Large intestine (tissue), 12 donors: ENCODE measurements at places on chromosomes 2 and 18. TPM values are rescaled to one million over a fixed set of nuclear protein-coding genes. Genes with fewer than 3 reads are reported as not detected.

The RPRM gene
- polyA plus RNA-seq: 3.2 TPM

The COL4A4 gene
- 0.22 TPM for polyA plus RNA-seq

The CNDP1 gene
- polyA plus RNA-seq: 0.27 TPM

The XDH gene
- 138 TPM for polyA plus RNA-seq

The GALM gene
- polyA plus RNA-seq: 76.1 TPM

GRCh38 chr2:145290986-145291385 lies 771.1 kb upstream of the ZEB2 start:
- no peaks in the 10 kb centered on the region for H3K4me1 ChIP-seq
- H3K27ac ChIP-seq: no peak overlapping the region
- H3K4me3 ChIP-seq: no peak overlapping the region
- no peak for DNase-seq
- H3K27me3 ChIP-seq: no peaks in the 10 kb centered on the region

- no peaks in the 10 kb centered on the region for H3K27me3 ChIP-seq
- no peak for DNase-seq
- no peak overlapping the region for H3K27ac ChIP-seq
- H3K4me1 ChIP-seq: no peaks in the 10 kb centered on the region
- no peaks in the 10 kb centered on the region for H3K36me3 ChIP-seq
These were observed 106.3 kb downstream of the EPHA4 start for GRCh38 chr2:221465776-221466175.

DNA sequence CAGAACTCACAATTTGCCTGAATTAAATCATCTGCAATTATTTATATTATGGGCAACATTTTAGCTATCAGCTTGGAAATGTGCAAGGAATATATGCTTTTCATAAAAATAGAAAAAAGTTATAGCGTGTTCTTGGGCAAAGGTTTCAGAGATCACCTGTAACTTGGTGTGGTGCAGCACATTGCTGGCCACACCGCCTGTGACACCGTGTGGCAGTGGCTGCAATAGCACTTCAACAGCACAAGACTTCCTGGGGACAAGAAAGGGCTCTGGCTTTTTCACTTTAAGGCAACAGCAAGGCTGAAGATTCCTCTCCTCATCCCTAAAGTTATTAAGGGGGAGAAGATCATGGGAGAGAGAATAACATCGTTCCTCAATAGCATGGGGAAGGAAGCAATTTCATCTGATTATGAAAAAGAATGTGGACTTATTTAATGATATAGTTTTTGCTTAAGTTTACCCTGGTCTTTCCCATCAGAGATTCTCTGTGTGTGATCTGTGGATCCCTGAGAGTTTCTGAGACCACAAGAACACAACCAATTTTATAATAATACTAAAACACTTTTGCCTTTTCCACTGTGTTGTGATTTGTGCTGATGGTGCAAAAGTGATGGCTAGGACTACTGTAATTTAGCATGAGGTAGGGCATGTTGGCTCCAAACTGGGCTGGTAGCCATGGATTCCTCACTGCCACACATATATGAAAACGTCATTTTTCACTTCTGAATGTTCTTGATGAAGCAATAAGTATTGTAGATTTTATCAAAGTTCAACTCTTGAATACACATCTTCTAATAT lies 15.0 kb upstream of the SERPINB3 start:
- H3K4me1 ChIP-seq: peaks cover 8% of the 10 kb centered on the region
- no peaks in the 10 kb centered on the region for H3K27me3 ChIP-seq
- H3K36me3 ChIP-seq: no peaks in the 10 kb centered on the region
- no peak overlapping the region for H3K4me3 ChIP-seq

DNA sequence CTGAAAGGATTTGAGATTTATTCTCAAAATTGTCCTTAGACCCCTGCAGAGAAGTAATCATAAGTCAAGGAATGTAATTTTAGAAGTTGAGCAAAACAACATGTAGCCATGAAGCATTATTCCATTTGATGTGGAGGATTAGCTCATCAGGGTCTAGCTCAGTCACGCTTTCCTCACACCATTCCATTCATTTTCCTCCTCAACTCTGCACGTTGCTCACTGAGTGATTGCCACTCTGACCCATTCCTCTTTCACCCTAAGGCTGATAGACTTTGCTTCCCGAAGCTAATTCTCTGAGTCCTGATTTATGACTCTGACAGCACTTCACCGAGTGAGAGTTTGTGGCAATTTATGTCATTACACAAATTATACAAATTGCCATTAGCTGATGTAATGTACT lies 820.6 kb upstream of the PIK3C3 start:
- no peak for DNase-seq
- H3K4me1 ChIP-seq: no peaks in the 10 kb centered on the region
- no peaks in the 10 kb centered on the region for H3K36me3 ChIP-seq
- no peak overlapping the region for H3K4me3 ChIP-seq

DNA sequence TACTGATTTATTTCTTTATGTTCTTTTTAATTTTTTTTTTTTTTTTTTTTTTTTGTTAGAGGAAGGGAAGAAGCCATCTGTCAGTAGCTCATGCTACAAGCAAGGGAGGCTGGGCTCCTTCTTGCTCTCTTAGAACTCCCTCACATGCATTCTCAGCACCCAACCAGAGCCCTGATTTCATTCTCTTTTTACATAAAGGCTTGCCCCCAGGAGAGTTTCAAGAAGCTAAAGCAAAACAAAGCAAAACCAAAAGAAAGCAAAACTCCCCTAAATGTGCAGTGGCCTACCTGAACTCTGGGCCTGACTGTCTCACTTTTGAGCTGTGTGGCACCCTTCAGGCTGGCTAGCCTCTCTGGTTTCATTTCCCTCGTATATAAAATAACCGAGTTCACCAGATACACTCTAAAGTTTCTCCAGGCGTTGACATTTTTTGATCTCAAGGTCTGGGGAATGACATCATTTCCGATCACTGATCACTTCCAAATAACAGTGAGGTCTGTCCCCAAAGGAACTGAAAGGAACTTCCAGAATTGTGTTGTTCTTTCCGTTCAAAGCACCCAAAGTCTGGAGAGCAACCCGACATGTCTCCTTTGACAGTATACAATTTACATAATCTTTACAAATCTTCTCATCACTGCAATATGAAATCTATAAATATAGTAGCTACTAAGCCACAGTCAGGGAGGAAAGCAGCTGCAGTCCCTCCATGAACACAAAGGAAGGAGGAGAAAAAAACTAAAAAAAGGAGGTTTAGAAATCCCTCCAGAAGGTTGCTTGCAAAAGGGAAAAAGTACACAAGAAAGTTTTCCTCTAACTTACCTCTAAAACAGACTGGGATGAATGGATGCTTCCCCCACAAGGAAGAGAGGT lies 145.6 kb upstream of the NCK2 start:
- no peaks in the 10 kb centered on the region for H3K36me3 ChIP-seq
- no peak overlapping the region for H3K27ac ChIP-seq
- no peak for DNase-seq
- H3K27me3 ChIP-seq: no peaks in the 10 kb centered on the region
- peaks cover 25% of the 10 kb centered on the region for H3K4me1 ChIP-seq
- H3K4me3 ChIP-seq: no peak overlapping the region

- H3K27me3 ChIP-seq: no peaks in the 10 kb centered on the region
- no peak for DNase-seq
- H3K4me1 ChIP-seq: no peaks in the 10 kb centered on the region
- no peak overlapping the region for H3K4me3 ChIP-seq
- H3K27ac ChIP-seq: no peak overlapping the region
These were observed 510.6 kb downstream of the ERBB4 start for GRCh38 chr2:212027681-212028628.

GRCh38 chr2:140667203-140667602 lies 1463.6 kb downstream of the LRP1B start:
- H3K36me3 ChIP-seq: no peaks in the 10 kb centered on the region
- no peaks in the 10 kb centered on the region for H3K4me1 ChIP-seq
- H3K4me3 ChIP-seq: no peak overlapping the region
- DNase-seq: no peak
- no peaks in the 10 kb centered on the region for H3K27me3 ChIP-seq

GRCh38 chr2:199606193-199606780 lies 148.5 kb upstream of the SATB2 start:
- peaks cover 12% of the 10 kb centered on the region for H3K27me3 ChIP-seq
- H3K4me3 ChIP-seq: no peak overlapping the region
- H3K36me3 ChIP-seq: no peaks in the 10 kb centered on the region
- H3K4me1 ChIP-seq: no peaks in the 10 kb centered on the region

- peaks cover 32% of the 10 kb centered on the region for H3K36me3 ChIP-seq
- no peaks in the 10 kb centered on the region for H3K4me1 ChIP-seq
- H3K27ac ChIP-seq: no peak overlapping the region
- no peak overlapping the region for H3K4me3 ChIP-seq
These were observed 21.6 kb upstream of the C2orf42 start for GRCh38 chr2:70212298-70212932.

DNA sequence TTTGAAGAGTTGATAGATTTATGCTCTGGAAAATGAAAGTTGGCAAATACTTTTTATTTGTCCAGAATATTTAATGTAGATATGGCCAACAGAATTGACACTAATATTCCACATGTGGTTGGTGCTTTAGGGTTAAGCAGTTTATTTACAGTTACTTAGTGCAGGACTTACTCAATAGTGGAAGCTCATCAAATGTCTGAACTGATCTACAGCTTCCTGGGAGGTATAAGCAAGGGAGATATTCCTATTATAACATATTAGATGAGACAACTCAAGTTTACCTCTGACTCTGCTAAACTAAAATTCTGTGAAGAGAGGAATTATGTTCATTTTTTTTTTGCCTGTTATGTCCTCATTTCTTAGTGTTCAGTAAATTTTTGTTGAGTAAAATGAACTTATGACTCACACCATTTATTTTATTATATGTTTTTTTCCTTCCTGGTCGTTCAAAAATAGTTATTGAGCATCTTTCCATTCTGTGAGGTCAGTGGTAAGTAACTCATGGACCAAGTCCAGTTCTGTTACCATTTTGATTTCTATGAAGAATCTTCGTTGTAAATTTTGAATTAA lies 13.6 kb downstream of the ABI2 start:
- H3K4me1 ChIP-seq: no peaks in the 10 kb centered on the region
- H3K4me3 ChIP-seq: no peak overlapping the region
- no peaks in the 10 kb centered on the region for H3K27me3 ChIP-seq
- H3K27ac ChIP-seq: no peak overlapping the region
- DNase-seq: no peak

DNA sequence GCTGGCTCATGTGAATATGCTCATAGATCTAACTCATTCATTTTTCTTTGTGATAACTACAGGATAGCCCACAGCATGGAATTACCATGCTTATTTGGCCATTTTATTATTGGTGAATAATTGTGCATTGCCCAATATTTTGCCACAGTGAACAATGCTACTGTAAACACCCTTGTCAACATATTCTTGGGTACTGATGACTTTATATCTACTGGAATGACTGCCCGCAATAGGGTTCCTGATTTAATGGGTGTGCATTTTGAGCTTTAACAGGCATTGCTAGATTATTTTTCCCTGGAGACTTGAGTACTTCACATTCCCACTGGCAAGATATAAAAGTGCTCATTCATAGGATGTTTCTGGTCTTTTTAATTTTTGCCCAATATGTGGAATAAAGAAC lies 42.7 kb upstream of the EVA1A start:
- no peaks in the 10 kb centered on the region for H3K36me3 ChIP-seq
- H3K4me3 ChIP-seq: no peak overlapping the region
- H3K4me1 ChIP-seq: peaks cover 34% of the 10 kb centered on the region

DNA sequence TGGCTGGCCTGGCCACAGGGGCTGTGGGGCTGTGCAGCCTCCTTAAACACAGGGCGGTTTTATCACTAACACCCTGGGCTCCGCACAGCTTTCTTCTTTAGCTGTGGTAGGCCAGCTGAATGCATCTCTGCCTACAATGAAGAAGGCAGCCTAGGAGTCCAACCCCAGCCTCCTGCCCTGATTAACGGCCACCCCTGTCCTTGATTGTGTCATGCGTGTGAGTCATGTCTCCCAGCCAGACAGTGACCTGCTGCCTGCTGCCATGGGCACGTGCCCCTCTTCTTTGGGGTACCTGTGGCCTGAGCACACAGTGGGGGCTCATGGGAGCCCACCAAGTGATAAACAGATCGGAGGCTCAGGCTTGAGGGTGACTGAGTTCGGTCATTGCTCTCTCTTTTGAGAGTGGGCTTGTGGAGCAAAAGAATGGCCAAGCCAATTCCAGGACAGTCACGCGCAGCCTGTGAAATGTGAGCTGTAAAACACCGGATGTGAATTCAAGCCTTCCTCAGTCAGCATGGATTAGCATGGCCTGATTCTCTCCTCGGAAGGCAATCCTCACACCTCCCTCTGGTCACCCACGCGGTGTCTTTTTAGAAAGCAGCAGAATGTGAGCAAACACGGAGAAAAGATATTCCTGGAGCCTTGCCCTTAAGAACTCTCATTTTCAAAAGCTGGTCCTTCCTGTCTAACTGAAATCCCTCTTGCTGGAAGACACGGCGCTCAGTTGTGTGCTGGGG lies 144.1 kb downstream of the CELF4 start:
- no peak for DNase-seq
- no peak overlapping the region for H3K27ac ChIP-seq
- no peak overlapping the region for H3K4me3 ChIP-seq
- no peaks in the 10 kb centered on the region for H3K4me1 ChIP-seq
- no peaks in the 10 kb centered on the region for H3K36me3 ChIP-seq
